ENCODE measurements at places on chromosomes 16 and 17.

- DNase-seq, result no peak
Observed at GRCh38 chr17:70270554-70270953, 101.2 kb downstream of the KCNJ2 start.

DNA sequence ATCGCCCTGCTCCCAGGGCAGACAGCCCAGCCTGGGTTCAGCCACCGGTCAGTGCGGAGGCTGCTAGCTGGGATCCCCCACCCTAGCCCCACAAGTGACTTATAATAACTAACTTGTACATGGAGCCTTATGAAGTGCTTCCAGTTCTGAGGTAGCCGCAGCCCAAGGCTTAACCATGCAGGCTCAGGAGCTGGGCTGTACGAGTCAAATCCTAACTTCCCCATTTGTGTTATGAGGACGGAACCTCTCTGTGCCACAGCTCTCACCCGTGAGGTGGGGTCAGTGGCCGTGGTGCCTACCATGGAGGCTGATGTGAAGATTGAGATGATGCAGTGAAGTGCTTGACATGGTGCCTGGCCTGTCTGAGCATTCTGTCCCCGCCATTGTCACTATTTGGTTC lies 27.8 kb upstream of the GOSR2 start:
- no peak for DNase-seq

- DNase-seq, result no peak
Observed at GRCh38 chr17:21375162-21375560, 996 bp upstream of the KCNJ12 start.

GRCh38 chr17:75316253-75316652 lies 27.0 kb upstream of the SLC25A19 start:
- DNase-seq, result no peak

GRCh38 chr16:6961704-6962103 lies 370.9 kb upstream of the RBFOX1 start:
- DNase-seq, result no peak

DNA sequence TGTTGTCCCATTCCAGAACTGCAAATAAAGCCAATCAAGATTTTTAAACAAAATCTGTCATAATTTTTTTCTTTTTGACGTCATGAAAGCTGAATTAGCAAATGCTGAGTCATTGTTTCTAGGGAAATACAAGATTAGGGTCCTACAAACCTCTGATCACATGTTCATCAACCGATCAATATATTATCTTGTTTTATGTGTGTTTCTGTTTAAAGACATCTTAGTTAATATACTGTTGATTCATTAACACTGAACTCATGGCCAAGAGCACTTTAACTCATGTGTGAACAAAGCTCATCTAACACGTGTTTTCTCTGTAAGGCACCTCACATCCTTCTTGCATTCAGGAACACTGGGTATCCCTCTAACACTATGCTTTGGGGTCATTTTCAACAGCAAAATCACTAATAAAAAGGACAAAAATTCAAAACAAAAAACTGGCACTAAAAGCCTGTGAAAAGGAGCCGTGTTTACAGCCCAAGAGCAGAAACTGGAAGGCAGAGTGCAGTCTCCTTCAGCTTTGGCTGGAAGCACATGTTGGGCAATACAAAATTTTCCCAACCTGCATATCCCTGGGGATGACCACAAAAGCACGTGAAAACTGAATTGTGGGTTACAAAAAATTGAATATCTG lies 102.5 kb downstream of the PARN start:
- no peak for DNase-seq

DNA sequence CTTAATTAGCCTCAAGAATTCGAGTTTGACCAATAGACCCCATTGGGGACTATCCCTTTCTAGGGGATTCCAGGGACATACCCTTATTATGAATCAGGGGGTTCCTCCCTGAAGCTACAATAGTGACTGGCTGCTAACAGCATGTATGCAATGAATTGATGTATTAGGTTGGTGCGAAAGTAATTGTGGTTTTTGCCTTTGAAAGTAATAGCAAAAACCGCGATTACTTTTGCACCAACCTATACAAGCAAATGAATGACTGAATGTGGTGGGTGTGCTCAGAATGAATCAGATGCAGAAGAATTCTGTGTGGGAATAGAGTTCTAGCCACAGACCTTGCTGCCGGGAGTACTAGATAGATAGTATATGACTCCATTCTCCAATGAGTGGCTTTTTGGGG lies 76.7 kb downstream of the HLF start:
- DNase-seq, result no peak

DNA sequence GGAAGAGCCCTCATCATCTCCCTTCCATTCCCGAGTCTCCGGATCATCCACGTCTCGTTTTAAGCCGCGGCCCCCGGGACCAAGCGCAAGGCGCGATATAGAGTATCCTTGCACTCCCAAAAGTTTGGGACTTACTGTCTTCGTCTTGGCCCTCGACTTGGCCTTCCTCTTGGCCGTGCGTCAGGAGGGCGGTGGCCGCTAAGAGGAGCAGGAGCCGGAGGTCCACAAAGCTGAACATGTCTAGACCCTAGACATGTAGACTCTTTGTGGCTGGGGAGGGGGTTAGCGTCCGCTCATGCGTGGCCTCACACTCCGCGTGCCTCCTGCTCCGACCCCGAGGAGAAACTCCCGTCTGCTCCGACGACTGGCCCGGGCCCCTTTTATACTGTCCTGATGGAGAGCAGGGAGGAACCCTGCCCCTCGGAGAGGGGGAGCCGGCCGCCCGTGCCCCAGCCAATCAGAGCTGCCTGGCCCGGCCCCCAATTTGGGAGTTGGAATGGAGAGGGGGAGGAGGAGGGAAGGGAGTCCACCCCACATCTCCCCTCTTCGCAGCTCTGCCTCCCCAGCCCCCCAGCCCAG lies at the start of gene COL1A1:
COL1A1 (minus strand) TSS at position 356 of the 579 bp plus-strand sequence; CDS start at position 238, 118 bp downstream.
- no peak for DNase-seq

GRCh38 chr16:67165121-67166078 lies 855 bp downstream of the HSF4 start:
- DNase-seq, result no peak

- no peak for DNase-seq
Observed at GRCh38 chr16:69935278-69935711, 15.8 kb upstream of the CLEC18A start.

GRCh38 chr17:62791767-62792446 lies 16.2 kb downstream of the MARCHF10 start:
- no peak for DNase-seq

- DNase-seq, result no peak
Observed at GRCh38 chr16:17324451-17324850, 146.3 kb downstream of the XYLT1 start.

DNA sequence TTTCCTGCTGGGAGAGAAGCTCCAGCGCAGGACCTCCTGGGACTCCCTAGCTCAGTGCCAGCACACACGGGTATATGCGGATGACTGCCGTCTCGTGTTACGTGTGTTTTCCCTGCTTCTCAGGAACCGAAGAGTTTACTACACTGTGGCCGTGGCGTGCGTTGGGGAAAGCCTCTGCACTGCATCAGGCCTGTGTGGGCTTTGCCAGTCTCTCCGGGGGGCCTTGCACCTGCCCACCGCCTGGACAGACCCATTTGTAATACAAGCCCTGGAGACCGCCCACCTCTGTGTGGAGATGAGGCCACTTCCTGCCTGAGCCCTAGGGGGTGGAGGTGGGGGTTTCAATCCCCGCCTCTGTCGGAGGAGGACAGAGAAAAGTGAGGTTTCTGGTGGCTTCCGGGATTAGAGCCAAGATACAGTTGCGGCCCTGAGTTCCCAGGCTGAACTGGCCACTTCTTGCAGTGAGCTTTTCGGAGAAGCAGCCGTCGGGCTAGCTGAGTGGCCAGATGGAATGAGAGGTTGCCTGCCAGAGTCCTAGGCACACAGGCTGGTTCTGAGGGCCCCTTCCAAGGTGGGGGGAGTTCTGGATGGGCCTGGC lies 43.4 kb upstream of the GSE1 start:
- DNase-seq, result no peak

DNA sequence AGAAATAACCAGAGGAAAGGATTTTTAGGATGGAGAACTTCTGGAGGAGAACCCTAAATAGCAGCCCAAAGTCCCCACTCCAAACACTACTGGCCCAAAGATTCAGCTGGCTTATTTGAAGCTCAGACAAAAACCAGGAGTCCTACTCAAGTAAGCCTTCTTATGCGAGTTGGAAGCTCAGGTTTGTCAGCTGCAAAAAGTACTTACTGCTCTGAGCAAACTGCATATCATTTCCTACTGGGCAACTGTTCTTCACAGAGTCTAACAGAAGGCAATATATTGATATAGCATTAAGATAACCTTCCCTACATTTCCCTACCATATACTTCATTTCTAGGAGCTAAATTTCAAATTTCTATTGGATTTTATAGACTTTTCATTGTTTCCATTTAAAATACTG lies 76.1 kb upstream of the CORO6 start:
- DNase-seq, result no peak

GRCh38 chr17:19270704-19271611 lies 33.8 kb downstream of the EPN2 start:
- no peak for DNase-seq

DNA sequence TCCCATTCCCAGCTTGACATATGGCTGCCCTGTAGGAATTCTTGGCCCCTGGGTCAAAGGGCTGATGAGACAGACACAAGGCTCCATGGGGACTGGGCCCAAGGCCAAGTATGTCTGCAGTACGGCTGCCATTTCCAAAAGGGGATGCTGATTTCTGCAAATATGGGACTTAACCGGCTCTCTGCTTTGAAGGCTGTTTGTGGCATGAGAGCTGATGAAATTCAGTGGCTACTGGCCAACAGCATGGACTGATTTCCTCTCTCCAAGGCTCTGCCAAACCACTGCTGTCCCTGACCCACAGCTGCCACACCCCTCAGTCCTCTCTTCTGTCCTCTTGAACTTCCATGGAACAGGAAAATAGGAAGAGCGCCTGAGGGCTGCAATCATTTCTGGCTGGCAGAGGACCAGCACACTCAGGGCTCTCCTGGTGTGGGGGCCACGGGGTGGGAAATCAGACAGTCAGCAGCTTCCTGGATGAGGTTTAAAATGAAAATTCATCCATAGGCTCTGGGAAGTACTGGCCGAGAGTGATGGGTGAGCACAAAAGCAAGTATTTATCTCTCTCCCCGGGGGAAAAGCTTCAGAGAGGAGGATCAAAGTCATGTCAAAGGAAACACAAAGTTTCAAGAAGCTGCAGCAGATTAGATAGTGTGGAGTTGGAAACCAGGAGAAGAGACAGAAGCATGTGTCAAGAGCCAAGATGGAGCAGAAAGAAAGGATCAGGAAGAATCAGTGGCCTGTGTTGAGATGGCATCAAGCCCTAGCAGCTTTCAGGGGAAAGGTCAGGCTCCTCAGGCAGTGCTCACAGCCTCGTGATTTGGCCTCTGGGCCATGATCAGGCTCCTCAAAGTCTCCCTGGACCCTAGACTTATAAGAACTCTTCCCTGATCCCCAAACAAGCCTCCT lies 64.1 kb upstream of the SREBF1 start:
- DNase-seq, result no peak

GRCh38 chr17:81884520-81884919 lies 6.9 kb downstream of the ALYREF start:
- DNase-seq, result no peak

GRCh38 chr17:9266031-9266680 lies 244.8 kb downstream of the NTN1 start:
- no peak for DNase-seq

DNA sequence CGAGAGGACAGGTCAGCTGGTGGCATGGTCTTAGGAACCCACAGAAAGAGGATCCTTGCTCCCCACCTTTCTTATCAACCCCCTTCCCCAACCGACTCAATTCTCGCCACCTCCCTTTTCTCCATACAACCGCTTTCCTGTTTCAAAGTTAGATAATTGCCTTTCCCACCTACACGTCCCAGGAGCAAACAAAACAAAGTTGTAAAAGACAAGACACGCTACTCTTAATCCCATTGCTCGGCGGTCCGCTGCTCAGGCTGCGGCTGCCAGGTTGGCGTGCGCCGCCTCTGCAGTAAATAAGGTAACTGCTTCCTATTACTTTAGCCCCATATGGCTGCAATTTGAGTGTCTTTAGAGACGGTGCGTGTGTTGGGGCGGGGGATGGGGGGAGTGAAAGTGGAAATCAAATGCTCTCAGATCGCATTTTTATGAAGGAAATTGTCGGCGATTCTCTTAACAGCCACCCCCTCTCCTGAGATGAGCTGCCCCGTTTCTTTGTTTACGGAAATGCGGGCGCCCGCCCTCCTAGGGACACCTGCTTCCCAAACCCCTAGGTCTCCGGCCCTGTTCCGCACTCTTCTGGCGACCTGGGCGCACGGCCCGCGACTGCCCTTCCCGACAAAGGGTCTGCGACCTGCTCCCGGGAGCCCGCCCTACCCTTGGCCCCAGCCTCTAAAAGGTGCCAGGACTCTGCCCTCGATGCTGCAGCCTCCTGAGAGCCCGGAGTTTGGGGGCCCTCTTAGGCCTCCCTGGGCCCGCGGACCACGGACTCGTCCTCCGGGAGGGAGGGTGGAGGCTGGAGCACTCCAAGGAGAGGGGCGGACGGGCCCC lies 3.7 kb upstream of the CBX8 start:
- DNase-seq, result no peak

GRCh38 chr17:70037498-70037897 lies 37.5 kb upstream of the KCNJ16 start:
- no peak for DNase-seq

- no peak for DNase-seq
Observed at GRCh38 chr17:18238299-18238698, 12.9 kb downstream of the LLGL1 start.

- no peak for DNase-seq
Observed at GRCh38 chr17:52930581-52930980, 772.1 kb upstream of the CA10 start.

GRCh38 chr17:80229011-80229410 lies 8.8 kb downstream of the SLC26A11 start:
- DNase-seq, result no peak

- DNase-seq, result no peak
Observed at GRCh38 chr17:10610884-10611283, 46.2 kb downstream of the MYH3 start.

DNA sequence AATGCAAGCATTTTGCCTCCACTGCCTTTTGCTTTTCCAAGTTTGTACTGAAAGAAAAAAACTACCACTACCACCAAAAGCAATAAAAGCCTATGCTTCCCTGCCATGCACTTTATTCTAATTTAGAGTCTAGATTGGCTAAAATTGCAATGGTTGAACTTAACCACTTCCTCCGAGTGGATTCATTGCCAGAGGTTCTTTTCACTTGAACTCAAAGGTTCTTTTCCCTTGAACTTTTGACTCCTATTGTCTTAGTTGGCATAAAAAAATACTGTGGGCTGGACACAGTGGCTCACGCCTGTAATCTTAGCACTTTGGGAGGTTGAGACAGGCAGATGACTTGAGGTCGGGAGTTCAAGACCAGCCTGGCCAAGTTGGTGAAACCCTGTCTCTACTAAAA lies 319.8 kb upstream of the GOT2 start:
- no peak for DNase-seq

- DNase-seq, result no peak
Observed at GRCh38 chr16:73268366-73268993, 220.6 kb upstream of the ZFHX3 start.

DNA sequence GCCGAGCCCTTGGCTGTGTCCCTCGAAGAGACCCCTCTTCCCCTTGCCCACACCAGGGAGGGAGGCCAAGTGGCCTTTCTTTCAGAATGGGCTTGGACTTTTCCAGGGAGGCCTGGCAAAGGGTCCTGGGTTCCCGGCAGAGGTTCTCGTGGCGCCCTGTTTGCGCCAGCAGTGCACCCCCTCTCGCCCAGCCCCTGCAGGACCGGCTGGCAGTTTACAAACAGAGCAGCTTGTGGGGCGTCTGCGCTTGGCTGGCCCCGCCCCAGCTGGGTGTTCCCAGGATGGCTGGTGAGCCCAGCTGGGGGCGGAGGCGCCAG lies 137.8 kb upstream of the CIBAR2 start:
- no peak for DNase-seq
